ENCODE measurements at places on chromosomes 16 and 17. TPM values are rescaled to one million over a fixed set of nuclear protein-coding genes. Genes with fewer than 3 reads are reported as not detected.

DNA sequence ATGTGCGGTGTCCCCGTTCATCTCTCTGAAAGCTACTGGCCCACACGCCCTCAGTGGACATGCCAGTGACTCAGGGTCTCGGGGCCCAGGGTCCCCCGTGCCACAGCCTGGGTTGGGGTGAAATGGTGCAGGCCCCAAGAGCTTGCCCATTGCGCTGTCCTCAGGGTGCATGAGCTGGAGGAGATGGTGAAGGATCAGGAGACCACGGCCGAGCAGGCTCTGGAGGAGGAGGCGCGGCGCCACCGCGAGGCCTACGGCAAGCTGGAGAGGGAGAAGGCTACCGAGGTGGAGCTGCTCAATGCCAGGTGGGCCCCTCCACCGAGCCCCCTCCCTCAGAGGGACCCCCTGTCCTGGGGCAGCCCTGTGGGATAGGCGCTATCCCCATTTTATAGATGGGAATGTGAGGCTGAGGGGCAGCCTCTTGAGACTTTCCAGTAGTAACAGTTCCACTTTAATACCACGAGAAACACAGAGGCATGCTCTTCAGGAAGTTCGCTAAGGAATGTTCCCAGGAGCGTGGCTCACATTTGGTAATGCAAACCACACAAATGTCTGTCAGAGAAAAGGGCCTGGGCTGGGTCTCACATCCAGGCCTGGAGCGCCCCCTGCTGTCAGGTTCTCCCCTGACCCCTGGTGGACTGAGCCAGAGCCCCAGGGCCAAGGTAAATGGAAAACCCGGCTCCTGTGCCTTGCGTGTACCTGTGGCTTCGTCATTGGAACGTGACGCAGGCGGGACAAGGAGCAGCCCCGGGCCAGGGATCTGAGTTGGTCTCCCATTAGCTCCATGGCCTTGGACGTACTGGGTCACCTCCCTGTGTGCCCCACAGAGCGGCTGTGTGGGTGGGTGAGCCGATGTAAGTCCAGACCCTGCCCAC, 133.7 kb downstream of the RAB11FIP4 start:
- no peaks in the 10 kb centered on the region for H3K27me3 ChIP-seq
- DNase-seq: peak; percentile 67
- H3K4me1 ChIP-seq: no peaks in the 10 kb centered on the region
- H3K27ac ChIP-seq: no peak overlapping the region

CDK3 gene
- 5.3 TPM for total RNA-seq

MT1E gene
- 135 TPM for total RNA-seq

LDHD gene
- 0.26 TPM for total RNA-seq

C16orf74 gene
- 0.17 TPM for total RNA-seq

DNA sequence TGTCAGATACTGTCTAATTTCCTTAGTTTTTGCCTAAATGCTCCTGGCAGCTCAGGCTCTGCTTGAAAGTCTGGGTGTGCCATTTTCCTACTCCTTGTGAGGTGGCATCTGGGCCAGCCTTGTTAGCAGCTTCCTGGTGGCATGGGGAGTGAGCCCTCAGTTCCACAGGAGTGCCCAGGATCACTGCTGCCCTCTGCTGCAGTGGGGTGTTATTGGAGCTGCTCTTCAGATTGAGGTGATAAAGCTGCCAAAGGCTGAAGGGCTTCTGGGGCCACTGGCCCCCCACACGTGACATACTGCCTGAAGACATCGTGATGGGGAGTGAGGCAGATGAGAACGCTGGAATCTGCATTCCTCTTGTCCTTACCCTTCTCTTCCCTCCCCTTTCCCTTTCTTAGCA, 27.4 kb downstream of the CEP95 start:
- peaks cover 14% of the 10 kb centered on the region for H3K4me1 ChIP-seq
- no peak overlapping the region for H3K4me3 ChIP-seq
- DNase-seq: no peak
- H3K36me3 ChIP-seq: peaks cover 66% of the 10 kb centered on the region
- H3K27ac ChIP-seq: peak overlapping the region; percentile 36

HS3ST2 gene
- total RNA-seq: not detected

Data from activated T-helper 1 cell treated with anti-CD3 and anti-CD28 coated beads, Interleukin-12 subunit alpha, Interleukin-12 subunit beta, Interleukin-2, Interleukin-4 antibody, amounts not matched to agents 30 ng/mL and 10 ng/mL and 1 ng/mL, durations not matched to agents 14 hours and 24 hours and 36 hours (primary cell).